Neural crest cell (in vitro differentiated cells): ENCODE measurements at places on chromosomes 11 and 22. TPM values are rescaled to one million over a fixed set of nuclear protein-coding genes. Genes with fewer than 3 reads are reported as not detected.
A peak's percentile ranks its signal among the peaks of the same experiment; 100 is the strongest.

- H3K4me1 ChIP-seq = peaks cover 22% of the 10 kb centered on the region
- no peaks in the 10 kb centered on the region for H3K36me3 ChIP-seq
- H3K4me3 ChIP-seq = no peak overlapping the region
- H3K27ac ChIP-seq = no peak overlapping the region
- H3K27me3 ChIP-seq = peaks cover 9% of the 10 kb centered on the region
Observed at GRCh38 chr11:72576243-72576595, 98.0 kb downstream of the PDE2A start.

DNA sequence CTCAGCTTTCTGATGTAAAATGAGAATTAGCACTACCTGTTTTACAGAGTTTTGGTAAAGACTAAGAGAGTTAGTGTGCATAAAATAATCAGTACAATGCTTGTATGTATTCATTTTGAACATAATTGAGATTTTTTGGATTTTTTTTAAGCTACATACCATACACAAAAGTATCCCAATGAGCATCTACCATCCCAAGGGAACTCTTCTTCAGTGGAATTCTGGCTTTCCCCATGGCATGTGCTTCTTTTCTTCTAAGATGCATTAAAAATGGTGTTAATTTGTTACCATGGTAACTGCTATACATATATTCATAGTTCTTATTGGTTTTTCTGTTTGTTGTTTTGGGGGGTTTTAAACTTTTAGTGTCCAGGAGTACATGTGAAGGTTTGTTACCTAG lies 17.7 kb downstream of the OR8D1 start:
- no peak for DNase-seq
- H3K27ac ChIP-seq = no peak overlapping the region
- no peak overlapping the region for H3K4me3 ChIP-seq
- H3K36me3 ChIP-seq = peaks cover 3% of the 10 kb centered on the region
- H3K27me3 ChIP-seq = no peaks in the 10 kb centered on the region
- no peaks in the 10 kb centered on the region for H3K4me1 ChIP-seq

TESMIN gene
- total RNA-seq = 4.2 and 6.8 TPM in 2 replicates

DNA sequence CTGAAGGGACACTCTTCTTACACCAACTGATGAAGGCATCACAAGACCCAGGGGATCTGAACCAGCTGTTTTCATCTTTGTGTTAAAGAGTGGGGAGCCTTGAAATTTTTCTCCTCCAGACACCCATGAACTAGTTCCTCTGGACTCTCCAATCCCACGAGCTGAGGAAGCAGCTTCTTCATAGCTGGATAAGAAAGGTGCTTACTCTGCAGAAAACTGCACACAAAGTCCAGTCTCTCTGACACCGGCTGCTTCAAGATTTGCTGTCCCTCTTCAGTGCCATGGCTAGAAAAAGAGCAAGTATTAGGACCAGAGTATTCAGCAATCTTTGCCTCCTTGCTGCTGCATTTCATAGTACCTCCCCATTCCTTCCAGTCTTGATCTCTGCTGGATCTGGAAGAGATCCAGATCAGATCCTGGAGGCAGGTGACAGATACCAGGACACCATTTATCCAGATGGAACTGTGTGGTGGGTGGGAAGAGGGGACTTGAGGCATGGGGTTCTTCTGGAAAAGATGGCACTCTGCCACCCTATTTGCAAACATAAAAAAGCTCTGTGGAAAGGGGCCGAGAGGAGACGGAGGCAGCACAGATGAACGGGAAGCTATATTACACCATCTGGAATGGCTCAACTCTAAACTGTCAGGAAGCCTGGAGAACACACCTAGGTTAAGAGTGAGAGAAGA lies 25.5 kb downstream of the IL18BP start:
- no peaks in the 10 kb centered on the region for H3K4me1 ChIP-seq
- H3K4me3 ChIP-seq = no peak overlapping the region
- no peaks in the 10 kb centered on the region for H3K27me3 ChIP-seq
- no peak for DNase-seq
- H3K36me3 ChIP-seq = peaks cover 8% of the 10 kb centered on the region

DNA sequence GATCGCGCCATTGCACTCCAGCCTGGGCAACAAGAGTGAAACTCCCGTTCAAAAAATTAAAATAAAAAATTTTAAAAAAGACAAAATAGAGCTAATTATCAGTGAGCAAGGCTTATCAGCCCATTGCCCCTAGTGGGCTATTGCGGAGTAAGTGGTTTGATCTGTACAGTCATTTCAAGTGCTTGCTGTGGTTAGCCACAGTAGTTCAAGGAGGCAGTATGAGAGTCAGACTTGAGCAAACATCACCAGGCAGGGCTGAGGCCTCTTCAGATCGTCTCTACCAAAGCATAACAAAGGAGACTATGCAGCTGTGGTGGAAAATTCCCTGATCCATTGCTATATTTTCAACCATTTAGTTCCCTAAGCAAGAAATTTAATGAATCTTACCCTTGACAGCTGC lies 4.3 kb upstream of the SBF2 start:
- no peaks in the 10 kb centered on the region for H3K36me3 ChIP-seq
- H3K4me3 ChIP-seq = peak overlapping the region; percentile 29
- peaks cover 68% of the 10 kb centered on the region for H3K27me3 ChIP-seq
